Activated naive CD4-positive, alpha-beta T cell treated with anti-CD3 and anti-CD28 coated beads, Interleukin-2, amount 50 U/mL, for 16 hours (primary cell): ENCODE measurements at places on chromosomes 1 and 21.

- DNase-seq, result no peak
Measured at GRCh38 chr1:221877311-221877710, 135.4 kb upstream of the DUSP10 start.

GRCh38 chr1:9705337-9706093 lies 54.0 kb downstream of the PIK3CD start:
- DNase-seq, result no peak

- DNase-seq, result peak; percentile 80
Measured at GRCh38 chr1:50968158-50968820, 1.8 kb upstream of the CDKN2C start.

- DNase-seq, result no peak
Measured at GRCh38 chr1:181483285-181484195, at the start of gene CACNA1E. TSS of gene CACNA1E (plus strand) at chr1:181483517. CDS start at chr1:181483745, 228 bp downstream.

GRCh38 chr21:37453350-37453749 lies 86.8 kb downstream of the DYRK1A start:
- no peak for DNase-seq

DNA sequence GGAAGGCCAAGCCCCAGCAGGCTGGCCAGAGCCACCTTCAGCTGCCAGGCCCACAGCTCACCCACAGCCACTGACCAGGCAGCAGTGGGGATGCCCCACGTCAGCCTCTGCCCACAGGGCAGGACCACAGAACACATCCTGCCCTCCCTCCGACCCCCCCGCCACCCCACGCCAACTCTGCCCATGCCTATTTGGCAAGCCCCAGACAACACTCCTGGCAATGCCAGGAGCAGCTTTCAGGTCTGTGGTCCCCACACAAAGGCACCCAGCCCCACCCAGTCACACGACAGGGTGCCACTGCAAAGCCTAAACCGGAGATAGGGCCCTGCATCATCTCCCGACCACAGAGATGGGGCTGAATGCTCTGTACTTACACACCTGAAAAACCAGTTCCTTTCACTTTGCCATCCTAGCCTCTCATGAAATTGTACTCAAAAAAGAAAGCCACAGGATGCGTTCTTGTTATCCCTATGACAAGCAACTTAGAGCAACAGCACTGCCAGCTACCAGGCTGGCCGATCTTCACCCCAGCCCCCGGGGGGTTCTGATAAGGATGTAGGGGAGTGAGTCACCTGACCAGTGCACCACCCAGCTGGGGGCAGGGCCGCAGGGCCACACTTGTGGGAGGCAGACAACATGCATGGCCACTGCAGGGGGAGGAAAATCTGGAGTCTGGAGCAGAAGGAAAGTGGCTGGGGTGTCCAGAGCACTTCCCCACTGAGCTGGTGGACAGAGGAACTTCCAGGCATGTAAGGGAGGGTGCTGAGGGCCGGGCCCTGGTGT lies 36.2 kb downstream of the UBE2G2 start:
- DNase-seq, result no peak

GRCh38 chr21:33937146-33937545 lies 21.5 kb upstream of the ATP5PO start:
- DNase-seq, result no peak

DNA sequence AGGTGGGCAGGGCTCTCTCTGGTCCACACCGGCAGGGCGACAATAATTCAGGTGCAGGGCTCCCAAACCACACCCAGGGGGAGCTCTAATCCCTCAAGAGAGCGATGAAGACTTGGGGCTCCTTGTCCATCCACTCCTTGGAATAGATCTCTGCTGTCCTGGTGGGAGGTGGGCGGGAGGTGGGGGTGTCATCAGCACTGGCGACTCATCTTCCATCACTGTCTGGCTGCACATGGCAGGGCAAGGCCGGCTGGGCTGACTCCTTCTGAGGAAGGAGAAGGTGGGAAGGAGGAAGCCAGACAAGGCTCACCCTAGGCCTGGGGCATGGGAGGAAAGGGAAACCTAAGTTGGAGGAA lies 29.3 kb downstream of the TNNT2 start:
- no peak for DNase-seq

- DNase-seq, result no peak
Measured at GRCh38 chr1:156772728-156773497, 5.6 kb downstream of the PRCC start.

DNA sequence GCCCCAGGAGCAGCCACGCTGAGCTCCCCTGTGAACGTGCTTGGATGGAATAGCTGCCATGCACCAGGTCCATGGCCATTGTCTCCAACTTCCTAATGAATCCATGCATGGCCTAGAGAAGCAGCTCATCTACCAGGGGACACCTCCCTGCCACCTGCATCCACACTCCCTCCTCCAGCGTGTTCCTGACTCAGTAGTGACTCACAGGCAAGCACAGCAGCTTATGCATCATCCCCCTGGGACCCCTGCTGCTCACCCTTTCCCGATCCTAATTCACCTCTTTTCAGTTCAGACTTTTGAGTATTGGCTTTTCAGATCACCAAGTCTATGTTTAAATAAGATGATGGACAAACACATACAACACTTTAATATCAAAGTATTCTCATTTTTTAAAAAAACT lies 39.9 kb upstream of the TADA1 start:
- DNase-seq, result no peak

DNA sequence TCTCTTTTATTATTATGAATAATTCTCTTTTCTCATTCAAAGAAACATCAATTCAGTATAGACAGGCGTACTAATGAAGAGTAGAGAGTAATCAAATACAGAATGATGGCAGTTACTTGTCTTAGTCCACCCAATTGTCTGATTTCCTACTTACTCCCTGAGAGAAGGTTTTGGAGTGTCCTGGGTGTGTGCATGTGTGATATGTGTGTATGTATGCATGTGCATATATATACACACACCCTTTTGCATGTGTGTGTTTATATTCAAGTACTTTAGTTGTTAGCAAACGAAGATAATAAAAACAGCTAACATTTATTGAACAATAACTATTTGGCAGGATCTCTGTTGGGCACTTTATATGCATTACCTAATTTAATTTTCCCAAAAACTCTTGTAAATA lies 63.2 kb upstream of the CCDC190 start:
- no peak for DNase-seq

- DNase-seq, result no peak
Measured at GRCh38 chr1:91066538-91066937, 44.7 kb upstream of the ZNF644 start.

DNA sequence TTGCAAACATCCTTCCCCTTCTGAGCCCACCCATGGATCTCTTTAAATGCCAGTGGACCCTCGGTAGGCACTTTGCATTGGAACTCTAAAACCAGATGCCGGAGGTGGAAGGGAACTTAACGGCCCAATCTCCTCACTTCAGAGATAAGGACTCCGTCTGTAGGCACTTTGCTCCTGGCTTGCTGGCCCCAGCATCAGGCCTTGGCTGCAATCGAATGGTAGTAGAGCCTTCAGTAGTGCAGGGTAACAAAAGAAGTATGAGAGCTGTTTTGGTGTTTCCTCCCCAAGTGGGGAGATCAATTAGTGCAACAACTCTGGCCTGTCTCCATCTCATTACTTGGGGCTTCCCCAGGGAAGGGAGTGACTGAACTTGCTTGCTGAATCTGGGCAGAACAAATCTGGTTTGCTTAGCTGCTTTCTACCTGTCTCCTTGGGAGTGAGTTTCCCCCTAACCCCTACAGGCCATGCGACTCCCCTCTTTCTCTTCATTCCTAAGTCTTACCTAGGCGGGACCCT lies 70.8 kb downstream of the TENT5C start:
- DNase-seq, result no peak

DNA sequence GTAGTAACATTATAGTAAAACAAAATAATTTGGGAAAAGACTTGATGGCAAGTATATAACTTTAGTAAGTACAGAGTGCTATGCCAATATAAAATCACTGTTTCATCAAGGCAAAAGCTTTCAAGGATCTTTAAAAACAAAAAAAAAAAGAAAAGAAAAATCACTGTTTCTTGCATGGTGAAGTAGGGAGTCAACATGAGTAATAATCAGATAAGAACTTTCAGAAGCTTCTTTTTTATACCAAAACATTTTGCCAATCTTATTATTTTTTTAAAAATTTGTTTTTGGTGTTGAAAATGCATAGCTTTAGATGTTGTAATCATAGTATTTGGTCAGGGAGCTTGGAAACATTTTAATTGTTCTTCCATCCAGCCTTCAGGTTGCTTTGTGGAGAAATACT lies 37.2 kb downstream of the CAMSAP2 start:
- no peak for DNase-seq

DNA sequence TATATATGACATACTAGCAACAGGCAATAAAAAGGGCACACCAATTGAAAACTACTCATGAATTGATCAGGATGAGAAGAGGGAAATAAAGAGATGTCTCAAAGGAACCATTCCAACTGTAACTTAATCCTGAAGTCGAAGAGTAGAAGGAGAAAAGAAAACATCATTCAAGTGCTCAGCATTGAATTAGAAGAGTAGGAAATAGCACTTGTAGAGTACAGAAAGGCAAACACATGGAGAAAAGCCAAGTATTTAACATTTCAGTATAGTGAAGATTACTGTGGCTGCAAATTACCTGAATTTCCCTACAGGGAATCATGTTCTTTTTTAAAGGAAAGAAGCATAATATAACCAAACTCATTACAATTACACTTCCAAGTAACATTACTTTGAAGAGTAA lies 205.0 kb downstream of the KCTD3 start:
- DNase-seq, result no peak

- no peak for DNase-seq
Measured at GRCh38 chr21:28439788-28440187, 552.9 kb downstream of the LTN1 start.

GRCh38 chr1:174797398-174797797 lies 202.3 kb upstream of the CACYBP start:
- no peak for DNase-seq

- peak; percentile 58 for DNase-seq
Measured at GRCh38 chr1:204213668-204214662, at the start of gene GOLT1A. TSS of gene GOLT1A (minus strand) at chr1:204213988. CDS start at chr1:204213906, 82 bp downstream.

- no peak for DNase-seq
Measured at GRCh38 chr21:14591882-14592281, 45.8 kb upstream of the SAMSN1 start.

DNA sequence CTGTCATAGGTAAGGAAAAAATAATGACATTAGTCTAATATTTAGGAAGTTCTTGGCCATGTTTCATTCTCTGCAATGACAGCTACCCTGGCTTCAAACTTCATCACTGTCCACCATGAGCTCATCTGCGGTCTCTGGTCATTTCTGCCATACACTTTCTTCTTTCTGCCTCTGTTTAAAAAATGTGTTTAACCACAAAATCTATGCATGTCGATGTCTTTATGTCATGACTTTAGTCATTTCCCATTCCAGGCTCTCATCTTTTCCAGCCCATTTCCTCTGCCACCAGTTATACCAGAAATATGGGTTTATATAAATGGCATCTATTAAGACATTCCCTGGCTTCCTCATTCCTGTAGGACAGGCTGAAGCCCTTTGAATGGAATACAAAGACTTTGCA lies 68.5 kb upstream of the DUSP10 start:
- no peak for DNase-seq

- no peak for DNase-seq
Measured at GRCh38 chr1:196001188-196001587, 607.1 kb downstream of the KCNT2 start.

GRCh38 chr1:231410036-231410612 lies 12.0 kb downstream of the EGLN1 start:
- no peak for DNase-seq
